ENCODE measurements at places on chromosomes 13 and 19.

DNA sequence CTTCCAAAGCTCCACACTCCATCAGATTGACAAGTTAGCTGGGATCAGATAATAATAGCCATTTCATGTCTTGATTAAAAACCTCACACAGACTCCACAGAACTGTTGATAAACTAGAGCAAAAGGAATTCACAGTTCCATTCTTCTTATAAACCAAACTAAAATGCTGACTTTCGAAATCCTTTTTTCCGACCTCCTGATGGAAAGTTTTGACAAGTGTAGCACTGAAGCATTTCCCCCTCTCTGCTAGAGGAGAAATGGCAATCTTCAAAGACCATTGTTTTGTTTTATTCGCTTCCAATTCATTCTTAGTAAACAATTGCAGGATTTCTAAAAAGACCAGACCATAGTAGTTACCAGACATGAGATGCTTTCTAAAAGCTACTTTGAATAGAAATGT is 58.8 kb downstream of the COL4A2 start:
- DNase-seq: no peak

DNA sequence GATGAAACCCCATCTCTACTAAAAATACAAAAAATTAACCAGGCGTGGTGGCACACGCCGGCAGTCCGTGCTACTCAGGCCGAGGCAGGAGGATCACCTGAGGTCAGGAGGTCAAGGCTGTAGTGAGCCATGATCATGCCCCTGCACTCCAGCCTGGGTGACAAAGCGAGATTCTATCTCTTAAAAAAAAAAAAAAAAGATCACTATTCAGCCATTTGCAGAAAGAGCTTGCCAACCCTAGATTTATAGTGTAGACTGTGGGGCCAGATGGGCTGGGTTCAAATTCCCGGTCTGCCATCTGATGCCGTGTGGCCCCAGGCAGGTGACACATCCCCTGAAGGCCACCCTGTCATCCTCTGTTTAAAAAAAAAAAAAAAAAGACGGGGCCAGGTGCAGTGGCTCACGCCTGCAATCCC is 28.9 kb downstream of the SMIM24 start:
- no peak for DNase-seq

- no peak for DNase-seq
Measured at GRCh38 chr13:97113231-97114001, 108.7 kb upstream of the MBNL2 start.

DNA sequence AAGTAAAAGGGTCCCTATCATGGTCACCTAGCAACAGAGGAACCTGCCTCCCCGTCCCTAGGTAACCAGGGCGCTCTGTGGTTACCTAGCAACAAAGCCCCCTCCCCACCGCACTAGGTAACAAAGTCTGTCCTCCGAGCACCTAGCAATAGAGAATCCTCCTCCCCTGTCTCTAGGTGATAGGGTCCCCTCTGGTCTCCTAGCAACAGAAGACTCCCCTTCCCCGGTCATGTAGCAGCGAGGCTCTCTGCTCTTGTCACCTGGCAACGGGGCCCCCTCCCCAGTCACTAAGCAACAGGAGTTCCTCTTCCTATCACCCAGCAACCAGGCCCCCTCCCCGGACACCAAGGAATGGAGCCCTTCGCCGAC is 307 bp downstream of the JOSD2 start:
- no peak for DNase-seq

- no peak for DNase-seq
Measured at GRCh38 chr13:108742701-108743451, 113.5 kb downstream of the MYO16 start.

DNA sequence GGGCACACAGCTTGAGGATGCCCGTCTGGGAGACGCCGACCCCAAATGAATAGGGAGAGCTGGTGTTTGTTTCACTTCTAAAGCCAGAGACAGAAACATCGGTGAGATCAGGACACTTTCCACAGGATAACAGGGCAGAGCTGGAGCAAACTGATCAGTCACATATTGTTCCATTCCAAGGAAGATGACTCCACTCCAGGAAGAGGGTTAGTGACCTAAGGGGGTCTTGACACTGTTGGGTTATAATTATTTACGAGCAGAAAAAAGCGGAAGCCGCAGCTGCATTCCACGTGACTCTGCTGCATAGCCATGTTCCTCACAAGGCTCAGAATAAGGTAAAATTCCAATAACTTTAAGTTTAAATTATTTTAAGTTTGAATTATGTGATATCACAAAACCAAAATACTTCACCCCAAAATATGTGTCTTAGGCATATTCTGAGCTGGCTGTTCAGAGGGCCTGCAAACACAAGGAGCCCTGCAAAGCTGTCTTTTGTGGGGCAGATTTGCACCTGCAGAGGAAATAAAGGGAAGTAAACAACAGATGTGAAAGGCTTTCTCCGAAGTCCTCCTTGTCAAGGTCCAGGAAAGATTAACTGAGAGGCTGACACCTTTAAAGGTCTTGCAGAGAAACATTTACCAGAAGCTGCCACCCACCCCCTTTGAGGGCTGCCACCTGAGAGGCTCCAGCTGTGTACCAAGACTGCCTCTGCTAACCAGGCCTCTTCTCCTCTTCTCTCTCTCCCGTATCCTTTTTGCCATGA is 819.2 kb downstream of the UQCRFS1 start:
- no peak for DNase-seq

DNA sequence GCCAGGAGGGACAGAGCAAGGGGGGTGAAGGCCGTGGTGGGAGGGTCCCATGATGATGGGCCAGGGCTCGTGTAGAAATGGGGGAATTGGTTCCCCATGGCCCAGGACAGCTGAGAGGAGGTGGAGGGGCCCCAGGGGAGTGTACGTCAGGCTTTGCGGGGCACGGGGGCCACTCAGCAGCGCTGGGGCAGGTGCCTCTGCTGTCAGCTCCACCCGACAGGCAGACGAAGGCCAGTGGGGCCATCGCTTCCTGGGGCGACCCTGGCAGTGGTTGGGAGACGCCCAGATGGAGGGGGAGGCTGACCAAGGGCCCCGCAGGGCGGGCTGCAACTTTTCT is 1.9 kb upstream of the TEKTIP1 start:
- no peak for DNase-seq

DNA sequence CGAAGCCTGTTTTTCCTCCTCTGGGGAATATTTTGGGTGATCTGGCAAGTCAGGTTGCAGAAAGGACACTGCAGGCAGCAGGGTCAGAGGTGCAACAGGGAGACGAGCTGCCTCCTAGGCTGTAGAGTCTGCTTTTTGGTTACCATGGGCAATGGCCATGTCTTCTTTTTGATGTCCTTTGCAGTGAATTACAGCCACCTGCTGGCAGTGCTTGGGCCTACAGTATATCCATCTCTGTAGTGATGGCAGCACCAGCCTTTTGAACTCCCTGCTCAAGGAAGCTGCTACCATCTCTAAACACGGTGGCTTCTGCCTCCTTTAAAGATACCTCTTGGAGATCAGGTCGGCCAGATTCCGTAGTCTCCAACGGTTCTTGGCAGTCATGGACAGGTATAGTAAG is 73.9 kb downstream of the WTIP start:
- DNase-seq: no peak

DNA sequence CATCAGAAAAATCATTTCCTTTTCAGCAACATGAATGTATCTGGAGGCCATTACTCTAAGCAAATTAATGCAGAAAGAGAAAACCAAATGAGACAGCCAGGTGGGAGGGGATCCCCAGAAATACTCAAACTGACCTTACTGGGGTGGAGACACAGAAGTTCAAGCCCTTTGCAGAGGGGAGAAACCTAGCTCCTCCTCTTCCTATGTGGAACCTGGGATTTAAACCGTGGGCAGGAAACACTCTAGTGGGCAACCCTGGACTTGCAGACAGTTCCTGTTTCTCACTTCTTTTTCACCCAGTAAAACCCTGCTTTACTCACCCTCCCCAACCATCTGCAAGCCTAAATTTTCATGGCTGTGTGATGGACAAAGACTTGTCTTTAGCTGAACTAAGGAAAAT is 61.3 kb downstream of the SLITRK6 start:
- no peak for DNase-seq

- DNase-seq: no peak
Measured at GRCh38 chr13:30712536-30713532, 22.5 kb upstream of the ALOX5AP start.

DNA sequence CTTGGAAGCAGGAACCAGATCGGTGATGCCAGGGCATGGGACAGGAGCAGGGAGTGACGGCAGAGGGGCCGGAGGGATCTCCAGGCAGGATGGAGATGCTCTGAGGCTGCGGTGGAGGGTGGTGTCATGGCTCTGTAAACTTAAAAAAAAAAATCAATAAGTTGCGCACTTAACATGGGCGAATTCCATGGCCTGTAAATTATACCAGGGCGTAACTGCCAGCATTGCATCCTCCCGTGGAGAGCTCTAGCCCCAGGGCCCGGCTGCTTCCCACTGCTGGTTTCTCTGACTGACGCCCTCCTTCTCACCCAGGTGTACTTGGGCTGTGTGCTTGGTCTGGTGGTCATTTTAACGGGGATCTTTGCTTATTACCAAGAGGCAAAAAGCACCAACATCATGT is 8.7 kb downstream of the ATP12A start:
- no peak for DNase-seq

GRCh38 chr13:28128926-28129325 is 9.4 kb upstream of the PAN3 start:
- no peak for DNase-seq

DNA sequence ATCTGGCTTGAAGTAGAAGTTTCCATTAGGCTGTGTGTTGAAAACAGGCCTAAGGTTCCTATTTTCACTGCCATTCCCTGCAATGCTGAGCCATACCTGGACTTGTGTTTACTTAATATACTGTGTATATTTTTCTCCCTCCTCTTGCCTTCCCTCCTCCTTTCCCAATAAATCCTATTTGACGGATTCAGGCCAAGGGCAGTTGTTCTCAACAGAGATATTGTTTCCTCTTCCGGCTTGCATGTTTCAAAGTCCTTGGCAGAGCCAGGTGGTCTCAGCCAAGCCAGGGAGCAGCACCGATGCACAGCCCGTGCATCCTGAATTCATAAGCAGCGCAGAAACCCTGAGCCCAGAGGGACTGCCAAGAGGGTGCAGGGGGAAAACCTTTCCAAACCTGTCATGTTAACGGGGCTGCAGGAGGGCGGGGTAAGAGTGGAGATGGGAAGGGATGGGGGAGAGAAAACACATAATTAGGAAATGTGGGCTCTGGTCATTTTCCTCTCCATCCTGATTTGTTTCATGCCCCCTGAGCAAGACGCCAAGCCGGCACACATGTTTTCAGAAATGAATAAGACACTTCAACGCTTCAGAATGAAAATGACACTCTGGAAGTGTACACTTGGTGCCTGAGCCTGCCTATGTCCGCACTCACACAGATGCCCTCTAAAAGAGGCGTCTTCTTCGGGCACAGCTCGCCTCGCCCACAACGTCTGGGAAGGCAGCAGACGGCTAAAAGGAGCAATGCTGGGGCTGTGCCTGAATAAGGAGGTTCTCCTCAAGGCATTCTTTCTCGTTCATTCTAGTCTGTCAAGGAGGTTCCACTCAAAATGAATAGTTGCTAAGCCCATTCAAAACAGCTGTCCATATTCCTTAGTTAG is 149.3 kb upstream of the UBL3 start:
- DNase-seq: no peak

DNA sequence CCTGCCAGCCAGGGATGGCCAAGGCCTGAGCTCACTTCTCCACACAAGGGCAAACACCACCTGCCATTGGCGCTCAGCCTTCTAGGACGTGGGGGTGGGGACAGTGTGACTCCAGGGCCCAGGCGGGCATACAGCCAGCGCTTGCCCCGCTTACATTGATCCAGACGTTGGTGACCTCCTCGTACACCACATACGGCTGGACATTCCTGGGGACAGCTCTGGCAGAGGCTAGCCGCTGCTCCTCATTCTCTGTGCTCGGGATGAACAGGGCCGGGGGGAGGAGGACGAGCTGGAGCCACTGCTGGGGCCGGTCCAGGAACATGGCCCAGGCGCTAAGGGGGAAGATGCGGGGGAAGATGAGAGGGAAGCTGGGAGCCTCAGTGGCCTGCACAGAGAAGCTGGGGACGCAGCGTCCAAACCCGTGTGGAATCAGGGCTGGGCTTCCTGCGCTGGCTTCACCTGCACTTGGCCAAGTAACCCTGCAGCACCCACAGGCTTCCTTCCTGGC is 25.1 kb upstream of the MYDGF start:
- DNase-seq: no peak

- no peak for DNase-seq
Measured at GRCh38 chr19:1970003-1970805, 29.2 kb downstream of the CSNK1G2 start.

DNA sequence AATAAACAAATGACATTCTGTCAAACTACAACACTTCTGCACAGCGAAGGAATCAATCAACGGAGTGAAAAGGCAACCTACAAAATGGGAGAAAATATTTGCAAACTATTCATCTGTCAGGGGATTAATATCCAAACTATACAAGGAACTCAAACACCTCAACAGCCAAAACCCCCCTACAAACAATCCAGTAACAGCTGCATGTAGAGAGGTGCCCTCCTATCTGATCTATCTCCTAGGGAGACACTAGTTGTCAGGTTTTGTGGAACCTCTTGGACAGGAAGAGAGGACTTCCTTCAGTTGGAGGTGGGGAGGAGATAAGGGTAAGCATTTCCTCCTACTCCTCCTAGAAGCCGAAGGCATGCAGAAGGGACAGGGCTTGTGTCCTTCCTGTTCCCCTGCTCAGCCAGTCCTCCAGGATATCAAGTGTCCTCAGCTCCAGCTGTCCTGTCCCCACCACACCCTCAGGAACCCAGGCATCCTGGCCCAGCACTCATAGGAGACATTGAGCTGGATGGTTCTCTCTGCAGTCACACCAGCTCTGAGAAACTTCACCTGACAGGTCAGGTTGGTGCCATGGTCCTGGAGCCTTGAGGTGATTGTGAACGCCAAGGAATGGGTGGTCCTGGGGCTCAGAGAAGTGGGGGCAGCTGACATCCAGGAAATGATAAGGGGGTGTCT is 9.8 kb upstream of the SIGLEC8 start:
- DNase-seq: no peak

- peak; percentile 23 for DNase-seq
Measured at GRCh38 chr19:756236-756635, 5.3 kb downstream of the MISP start.

DNA sequence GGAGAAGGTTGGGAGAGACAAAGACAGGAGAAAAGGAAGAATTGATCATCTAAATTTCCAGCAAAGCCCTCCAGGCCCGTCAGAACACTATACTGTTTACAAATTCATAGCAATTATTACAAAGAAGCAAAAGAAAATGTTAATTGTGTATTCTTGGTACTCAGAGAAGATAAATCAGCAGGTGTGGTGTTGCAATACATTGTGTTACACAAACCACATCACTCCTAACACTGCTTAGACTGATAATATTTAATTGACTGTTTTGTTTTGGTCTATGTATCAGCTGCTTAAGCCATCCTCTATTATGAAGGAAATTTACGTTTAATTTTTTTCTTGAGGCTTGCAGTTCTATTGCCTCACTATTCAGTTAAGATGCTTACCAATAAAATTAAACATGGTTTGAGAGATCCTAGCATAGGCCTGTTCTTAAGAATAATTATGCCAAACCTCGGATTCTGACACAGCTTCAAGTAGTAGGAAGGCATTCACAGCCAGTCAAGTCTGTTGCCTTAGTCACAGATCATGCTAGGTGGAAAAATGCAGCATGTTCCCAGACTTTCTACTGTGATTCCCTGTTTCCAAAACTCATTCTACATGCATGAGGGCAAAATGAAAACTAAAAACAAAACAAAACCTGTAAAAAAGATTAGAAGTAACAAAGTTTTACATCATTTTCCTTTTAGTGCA is 129.2 kb downstream of the TBC1D4 start:
- no peak for DNase-seq
